ENCODE measurements at places on chromosomes 3 and 15. TPM values are rescaled to one million over a fixed set of nuclear protein-coding genes. Genes with fewer than 3 reads are reported as not detected.

The MKRN2OS gene
- polyA plus RNA-seq, result not detected

The DAZL gene
- not detected for polyA plus RNA-seq

DNA sequence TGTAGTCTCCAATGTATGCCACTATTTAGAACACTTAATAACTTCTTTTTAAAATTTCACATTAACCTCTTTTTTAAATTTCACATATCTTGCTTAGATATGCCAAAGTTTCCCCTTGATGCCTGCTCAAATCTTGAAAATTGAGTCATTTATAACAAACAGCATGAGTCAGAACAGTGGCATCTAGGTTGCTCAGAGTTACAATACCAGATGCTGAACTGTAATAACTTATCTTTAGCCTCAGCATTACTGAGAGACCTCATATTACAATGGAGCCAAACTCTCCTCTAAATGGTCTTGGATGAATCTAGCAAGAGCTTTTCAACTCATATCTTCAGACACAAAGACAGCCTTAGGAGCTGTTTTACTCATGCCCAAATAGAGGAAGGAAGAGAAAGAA lies 439.3 kb upstream of the ARPP21 start:
- H3K4me1 ChIP-seq, result no peaks in the 10 kb centered on the region
- H3K27ac ChIP-seq, result no peak overlapping the region
- no peak for DNase-seq

DNA sequence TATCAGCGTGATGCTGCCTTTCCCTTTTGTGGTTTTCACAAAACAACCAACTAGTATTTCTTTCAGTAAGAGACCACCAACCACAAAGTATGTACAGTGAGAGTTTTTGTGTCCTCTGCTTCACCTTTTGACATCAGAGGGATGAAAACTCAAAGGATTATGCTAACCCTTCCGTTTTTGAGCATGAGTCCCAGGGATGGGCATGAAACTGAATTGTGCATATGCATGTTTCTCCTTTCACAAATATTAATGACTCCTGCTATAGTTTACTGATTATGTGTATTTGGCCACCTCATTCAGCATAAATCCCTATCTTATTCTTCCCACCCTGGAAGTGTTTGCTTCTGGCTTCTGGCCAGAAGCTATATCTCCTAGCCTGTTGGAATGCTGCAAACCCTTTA lies 59.2 kb downstream of the RSRC1 start:
- no peak for DNase-seq
- no peak overlapping the region for H3K27ac ChIP-seq
- H3K4me3 ChIP-seq, result no peak overlapping the region
- peaks cover 28% of the 10 kb centered on the region for H3K4me1 ChIP-seq
- H3K27me3 ChIP-seq, result no peaks in the 10 kb centered on the region
